ENCODE measurements at places on chromosomes 13 and 19.

GRCh38 chr19:47267350-47267759 lies 7.3 kb upstream of the INAFM1 start:
- H3K36me3 ChIP-seq = peaks cover 24% of the 10 kb centered on the region
- peaks cover 4% of the 10 kb centered on the region for H3K4me1 ChIP-seq
- H3K27me3 ChIP-seq = no peaks in the 10 kb centered on the region
- H3K27ac ChIP-seq = no peak overlapping the region
- H3K4me3 ChIP-seq = no peak overlapping the region

- DNase-seq = no peak
- H3K27ac ChIP-seq = no peak overlapping the region
- H3K4me3 ChIP-seq = no peak overlapping the region
- H3K27me3 ChIP-seq = peaks cover 10% of the 10 kb centered on the region
- H3K36me3 ChIP-seq = peaks cover 1% of the 10 kb centered on the region
Observed at GRCh38 chr19:3775831-3776230, 3.8 kb upstream of the RAX2 start.

DNA sequence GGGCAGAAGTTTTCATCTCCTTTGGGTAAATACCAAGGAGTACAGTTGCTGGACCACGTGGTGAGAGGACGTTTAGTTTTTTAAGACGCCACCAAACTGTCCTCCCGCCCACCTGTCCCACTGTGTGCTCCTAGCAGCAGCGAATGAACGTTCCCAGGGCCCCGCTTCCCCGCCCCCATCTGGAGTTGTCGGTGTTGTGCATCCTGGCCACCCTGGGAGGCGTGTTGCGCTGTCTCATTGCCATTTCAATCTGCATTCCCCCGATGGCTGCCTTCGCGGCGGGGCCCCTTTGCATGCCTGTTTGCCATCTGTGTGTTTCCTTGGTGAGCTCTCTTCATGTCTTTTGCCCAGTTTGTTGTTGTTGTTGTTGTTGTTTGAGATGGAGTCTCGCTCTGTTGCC lies 76.1 kb downstream of the KDM4B start:
- no peak overlapping the region for H3K4me3 ChIP-seq
- no peak for DNase-seq
- H3K27me3 ChIP-seq = peaks cover 5% of the 10 kb centered on the region
- H3K4me1 ChIP-seq = peaks cover 20% of the 10 kb centered on the region
- H3K27ac ChIP-seq = no peak overlapping the region
- peaks cover 25% of the 10 kb centered on the region for H3K36me3 ChIP-seq

- no peak overlapping the region for H3K4me3 ChIP-seq
- DNase-seq = no peak
- H3K27me3 ChIP-seq = peaks cover 2% of the 10 kb centered on the region
- peaks cover 9% of the 10 kb centered on the region for H3K36me3 ChIP-seq
- H3K27ac ChIP-seq = no peak overlapping the region
Observed at GRCh38 chr13:44591316-44591715, 15.2 kb upstream of the TSC22D1 start.

DNA sequence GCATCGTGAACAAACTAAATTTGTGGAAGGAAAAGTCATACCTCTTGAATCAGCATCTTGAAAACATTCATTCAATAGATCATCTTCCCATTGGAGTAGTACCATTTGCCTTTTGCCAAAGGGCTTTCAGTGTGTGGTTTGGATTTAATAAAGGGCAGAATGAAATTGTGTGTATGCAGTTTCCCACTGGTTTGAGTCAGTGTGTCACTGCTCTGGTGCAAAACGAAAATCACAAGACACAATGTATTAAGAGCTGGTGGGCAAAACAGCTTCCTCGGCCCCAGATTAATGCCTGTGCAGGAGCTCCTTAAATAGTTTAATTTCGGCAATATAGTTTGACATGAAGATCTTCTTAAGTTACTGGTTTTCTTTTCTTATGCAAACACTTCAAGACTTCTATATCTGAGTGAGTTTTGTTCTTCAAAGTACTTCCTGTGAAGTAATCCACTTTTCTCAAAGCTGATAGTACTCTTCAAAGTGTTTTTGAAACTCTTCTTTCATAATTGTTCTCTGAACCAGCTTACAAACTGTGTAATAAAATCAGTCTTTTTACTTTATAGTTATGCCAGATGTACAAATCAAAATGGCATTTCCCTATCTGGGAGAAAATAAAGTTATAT lies 32.1 kb downstream of the RASL11A start:
- no peaks in the 10 kb centered on the region for H3K4me1 ChIP-seq
- H3K27ac ChIP-seq = no peak overlapping the region
- no peak overlapping the region for H3K4me3 ChIP-seq
- no peaks in the 10 kb centered on the region for H3K36me3 ChIP-seq
- no peak for DNase-seq

DNA sequence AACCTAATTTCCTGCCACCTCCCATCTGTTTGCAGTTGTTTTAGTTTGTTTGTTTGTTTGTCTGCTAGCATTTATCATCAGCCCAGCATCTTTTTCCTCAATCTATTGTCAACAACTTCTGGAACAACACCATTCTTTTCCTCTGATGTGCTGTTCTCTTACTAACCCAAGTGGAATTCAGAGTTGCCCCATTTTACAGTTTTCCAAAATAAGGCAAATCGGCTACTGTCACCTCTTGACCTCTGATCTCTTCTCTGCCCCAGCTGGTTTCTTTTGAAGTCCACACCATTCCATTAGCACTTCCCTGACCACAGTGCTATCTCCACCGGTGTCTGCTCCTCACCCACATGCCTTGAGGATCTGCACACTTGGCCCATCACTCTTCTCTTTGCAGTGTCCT lies 102.4 kb downstream of the EFNB2 start:
- H3K27ac ChIP-seq = no peak overlapping the region
- H3K27me3 ChIP-seq = peaks cover 12% of the 10 kb centered on the region
- peaks cover 10% of the 10 kb centered on the region for H3K4me1 ChIP-seq
- DNase-seq = no peak
- H3K36me3 ChIP-seq = no peaks in the 10 kb centered on the region

GRCh38 chr19:49546825-49547565 lies 19.2 kb downstream of the RCN3 start:
- peak; percentile 87 for DNase-seq
- peak overlapping the region; percentile 1 for H3K4me3 ChIP-seq
- H3K27me3 ChIP-seq = peaks cover 3% of the 10 kb centered on the region
- H3K4me1 ChIP-seq = peaks cover 6% of the 10 kb centered on the region

DNA sequence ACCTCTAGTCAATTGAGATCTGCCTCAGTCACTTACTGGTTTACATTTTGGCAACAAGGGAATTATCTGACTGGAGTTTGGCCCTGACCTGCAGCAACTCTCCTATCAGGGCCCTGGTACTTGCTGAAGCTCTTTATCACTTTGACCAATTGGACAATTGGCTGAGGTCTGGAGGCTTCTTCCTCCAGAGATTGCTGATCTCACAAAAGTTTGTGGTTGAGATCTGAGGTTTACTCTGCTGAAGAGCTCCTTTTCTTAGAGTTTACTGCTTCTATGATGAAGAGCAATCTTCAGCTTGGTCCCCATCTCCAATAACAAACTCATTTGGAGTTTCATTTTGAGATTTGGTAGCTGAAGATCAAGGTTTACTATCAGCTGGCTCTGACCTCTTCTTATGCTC lies 276.9 kb upstream of the SGCG start:
- no peak overlapping the region for H3K27ac ChIP-seq
- DNase-seq = no peak
- H3K4me3 ChIP-seq = no peak overlapping the region
- H3K27me3 ChIP-seq = no peaks in the 10 kb centered on the region
- no peaks in the 10 kb centered on the region for H3K36me3 ChIP-seq

DNA sequence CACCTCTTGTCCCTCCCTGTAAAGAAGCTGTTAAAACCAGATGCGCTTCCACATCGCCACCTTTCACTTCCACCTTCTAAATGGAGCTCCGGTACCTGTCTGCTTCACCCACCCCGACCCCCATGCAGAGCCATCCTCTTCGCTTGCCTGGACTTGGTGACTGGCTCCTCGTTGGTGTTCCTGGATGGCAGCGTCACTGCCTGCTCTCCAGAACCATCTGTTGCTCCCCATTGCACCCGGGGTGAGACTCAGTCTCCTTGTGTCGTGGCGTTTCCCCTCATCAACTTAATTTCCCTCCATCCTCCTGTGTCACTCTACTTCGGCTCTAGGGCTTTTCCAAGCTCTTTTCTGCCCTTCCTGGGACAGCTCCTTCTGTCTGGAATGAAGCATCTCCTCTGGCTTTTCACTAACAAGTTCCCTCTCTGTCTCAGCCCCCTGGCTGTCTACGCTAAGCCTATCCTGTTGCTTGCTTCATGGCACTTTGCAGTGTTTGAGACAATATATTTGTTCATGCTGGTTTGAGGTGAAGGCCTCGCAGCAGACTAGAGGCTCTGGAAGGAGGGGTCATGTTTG lies 10.3 kb downstream of the CEBPG start:
- no peak overlapping the region for H3K27ac ChIP-seq
- H3K4me3 ChIP-seq = no peak overlapping the region
- H3K27me3 ChIP-seq = no peaks in the 10 kb centered on the region
- H3K36me3 ChIP-seq = peaks cover 14% of the 10 kb centered on the region
- peaks cover 6% of the 10 kb centered on the region for H3K4me1 ChIP-seq

DNA sequence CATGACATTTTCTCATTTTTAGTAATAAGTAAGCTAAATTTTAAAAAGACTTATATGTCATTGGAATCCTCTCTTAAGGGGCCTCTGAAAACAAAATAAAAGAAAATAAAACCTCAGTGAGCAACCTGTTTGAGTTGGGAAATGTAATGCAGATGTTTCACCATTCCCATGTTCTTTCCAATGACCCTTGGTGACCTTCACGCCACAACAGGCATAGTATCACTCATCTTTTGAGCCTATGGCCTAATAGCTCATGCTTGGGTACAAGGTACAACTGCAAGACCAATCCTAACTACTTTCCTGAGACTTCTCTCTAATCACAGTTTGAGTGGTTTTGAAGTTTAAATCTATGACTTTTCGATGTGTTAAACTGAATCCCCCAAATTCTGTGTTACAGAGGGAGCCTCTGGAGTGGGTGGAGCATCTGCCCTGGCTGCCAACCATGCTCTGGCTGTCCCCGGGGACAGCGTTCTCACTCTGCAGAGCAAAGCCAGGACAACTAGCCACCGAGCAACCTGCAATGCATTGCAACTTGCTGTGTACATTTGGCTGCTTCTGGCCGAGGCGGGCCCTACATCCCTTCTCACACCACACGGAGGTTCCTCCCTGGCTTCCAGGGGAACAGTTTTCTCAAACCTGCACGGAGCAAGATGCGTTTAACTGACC lies 307.9 kb upstream of the MAB21L1 start:
- H3K4me1 ChIP-seq = peaks cover 42% of the 10 kb centered on the region
- H3K27me3 ChIP-seq = no peaks in the 10 kb centered on the region
- H3K27ac ChIP-seq = no peak overlapping the region
- no peaks in the 10 kb centered on the region for H3K36me3 ChIP-seq
- no peak for DNase-seq

DNA sequence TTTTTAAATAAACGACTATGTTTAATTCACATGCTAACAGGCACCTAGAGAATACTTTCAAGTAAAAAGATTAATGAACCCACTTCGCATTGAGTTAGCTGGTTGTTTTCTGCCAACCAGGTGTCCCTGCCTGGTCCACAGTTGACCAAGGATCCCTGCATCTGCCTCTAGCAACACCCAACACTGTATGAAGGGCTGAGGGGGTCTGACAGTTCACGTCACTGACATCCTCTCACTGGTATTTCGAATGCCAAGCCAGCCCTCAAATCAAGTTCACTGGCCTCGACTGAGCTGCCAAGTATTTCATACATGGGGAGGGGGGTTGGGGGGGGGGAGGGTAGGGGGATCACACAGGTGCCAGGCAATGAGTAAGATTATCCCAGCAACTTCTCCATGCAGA lies 25.4 kb downstream of the SLC25A30 start:
- H3K4me3 ChIP-seq = no peak overlapping the region
- no peak for DNase-seq
- no peak overlapping the region for H3K27ac ChIP-seq
- H3K36me3 ChIP-seq = peaks cover 14% of the 10 kb centered on the region
- H3K4me1 ChIP-seq = peaks cover 27% of the 10 kb centered on the region

DNA sequence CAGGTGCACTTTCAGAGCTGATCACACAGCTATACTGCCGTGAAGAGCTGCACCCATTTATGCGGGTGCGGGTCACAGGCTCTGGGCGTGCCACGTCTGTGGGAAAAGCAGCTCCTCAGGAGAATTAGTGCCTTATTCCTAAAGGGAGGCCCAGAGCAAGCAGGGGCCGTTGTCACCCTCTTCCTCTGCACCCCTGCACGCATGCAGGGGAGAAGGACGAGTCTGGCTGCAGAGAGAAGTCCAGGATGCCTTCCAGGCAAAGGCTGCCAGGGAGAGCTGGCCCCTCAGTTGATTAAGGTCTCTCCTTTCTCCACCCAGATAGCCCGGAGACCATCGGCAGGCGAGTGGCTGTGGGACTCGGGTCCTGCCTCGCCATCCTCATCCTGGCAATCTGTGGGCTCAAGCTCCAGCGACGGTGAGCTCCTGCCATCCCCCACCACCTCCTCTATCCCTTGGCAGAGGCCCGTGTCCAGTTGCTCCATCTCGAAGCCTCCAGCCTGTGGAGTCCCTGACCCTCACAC lies 3.1 kb upstream of the FFAR1 start:
- H3K27ac ChIP-seq = no peak overlapping the region
- H3K4me3 ChIP-seq = no peak overlapping the region
- no peaks in the 10 kb centered on the region for H3K4me1 ChIP-seq
- DNase-seq = no peak

GRCh38 chr19:40348961-40349507 lies 539 bp downstream of the PLD3 start:
- peak overlapping the region; percentile 94 for H3K4me3 ChIP-seq
- H3K27ac ChIP-seq = peak overlapping the region; percentile 83
- H3K4me1 ChIP-seq = peaks cover 19% of the 10 kb centered on the region

DNA sequence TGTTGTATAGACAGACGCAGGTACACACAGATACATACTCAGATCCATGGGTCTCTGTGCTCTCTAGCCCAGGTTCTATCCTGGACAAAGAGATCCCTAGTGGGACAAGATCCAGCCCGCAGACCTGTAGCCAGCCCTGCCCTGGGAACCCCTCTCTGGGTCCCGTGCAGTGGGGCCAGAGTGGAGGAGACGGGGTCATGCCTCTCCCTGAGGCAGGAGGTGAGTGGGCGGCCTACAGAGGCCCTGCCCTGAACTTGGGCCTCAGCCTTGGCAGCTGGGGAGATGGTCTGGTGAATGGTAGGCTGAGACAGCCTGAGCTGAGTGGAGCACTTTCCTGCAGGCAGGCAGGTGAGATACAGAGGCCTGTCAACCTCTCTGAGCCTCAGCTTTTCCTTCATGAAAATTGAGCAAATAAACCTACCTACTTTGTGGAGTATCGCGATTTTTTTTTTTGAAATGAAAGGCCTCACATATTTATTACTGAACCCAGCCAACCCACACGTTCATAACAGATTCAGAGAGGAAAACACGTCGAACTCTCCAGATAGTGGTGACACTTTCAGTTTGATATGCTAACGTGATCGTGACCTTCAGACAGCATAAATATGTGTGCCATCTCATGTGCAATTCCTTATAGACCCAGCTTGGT lies 3.4 kb upstream of the JUND start:
- peaks cover 5% of the 10 kb centered on the region for H3K36me3 ChIP-seq
- H3K4me1 ChIP-seq = peaks cover 27% of the 10 kb centered on the region
- H3K27ac ChIP-seq = peak overlapping the region; percentile 64
- H3K27me3 ChIP-seq = peaks cover 7% of the 10 kb centered on the region
- no peak for DNase-seq

All from HFFc6 (cell line).